Activated gamma-delta T cell (primary cell): ENCODE measurements at places on chromosomes 5 and 9.

DNA sequence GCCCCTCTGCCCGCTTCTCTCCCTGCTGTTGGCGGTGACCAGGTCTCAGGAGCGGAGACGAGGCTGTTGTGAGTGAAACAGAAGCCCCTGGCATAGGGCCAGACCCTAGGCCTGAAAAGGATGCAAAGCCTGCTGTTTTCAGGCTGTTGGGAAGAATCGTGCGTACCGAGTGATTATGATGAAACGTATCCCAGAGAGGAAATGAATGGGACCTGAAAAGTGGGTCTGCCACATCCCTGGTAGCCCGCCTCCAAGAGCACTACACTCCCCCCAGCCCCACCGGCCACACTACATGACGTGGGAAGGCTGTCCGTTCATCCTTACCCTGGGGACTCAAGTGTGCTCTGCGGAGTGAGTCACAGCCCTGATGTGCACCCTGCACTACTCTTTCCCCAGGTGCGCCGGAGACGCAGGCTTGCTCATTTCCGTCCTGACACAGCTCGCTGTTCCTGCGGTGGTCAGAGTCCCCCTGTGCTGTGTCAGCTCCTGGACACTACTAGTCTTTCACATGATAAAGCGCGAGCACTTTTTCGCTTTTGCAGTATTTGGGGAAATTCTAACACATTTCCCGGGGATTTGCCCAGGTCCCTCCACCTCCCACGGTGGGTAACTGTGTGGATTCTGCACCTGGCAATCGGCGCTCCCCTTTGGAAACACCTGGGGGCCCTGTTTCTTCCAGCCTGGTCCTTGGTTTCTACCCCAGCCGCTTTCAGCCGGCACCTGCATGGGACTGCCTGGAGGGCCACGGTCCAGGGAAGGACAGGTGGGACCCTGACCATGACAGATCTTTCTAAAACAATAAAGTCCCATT is 91.5 kb downstream of the ANKRD33B start:
- DNase-seq = no peak

GRCh38 chr5:100841358-100842076 is 61.6 kb downstream of the ST8SIA4 start:
- no peak for DNase-seq

GRCh38 chr9:130682421-130683121 is 11.0 kb upstream of the EXOSC2 start:
- DNase-seq = no peak

GRCh38 chr9:112361601-112362000 is 18.3 kb upstream of the HSDL2 start:
- no peak for DNase-seq

GRCh38 chr5:56459394-56460194 is 226.5 kb upstream of the ANKRD55 start:
- DNase-seq = no peak

- DNase-seq = no peak
Measured at GRCh38 chr5:55636683-55637082, 75.4 kb downstream of the SLC38A9 start.
